Stimulated activated CD8-positive, alpha-beta memory T cell treated with anti-CD3 and anti-CD28 coated beads, Interleukin-15, amount 100 ng/mL, for 4 hours (primary cell): ENCODE measurements at places on chromosomes 3 and 15.

DNA sequence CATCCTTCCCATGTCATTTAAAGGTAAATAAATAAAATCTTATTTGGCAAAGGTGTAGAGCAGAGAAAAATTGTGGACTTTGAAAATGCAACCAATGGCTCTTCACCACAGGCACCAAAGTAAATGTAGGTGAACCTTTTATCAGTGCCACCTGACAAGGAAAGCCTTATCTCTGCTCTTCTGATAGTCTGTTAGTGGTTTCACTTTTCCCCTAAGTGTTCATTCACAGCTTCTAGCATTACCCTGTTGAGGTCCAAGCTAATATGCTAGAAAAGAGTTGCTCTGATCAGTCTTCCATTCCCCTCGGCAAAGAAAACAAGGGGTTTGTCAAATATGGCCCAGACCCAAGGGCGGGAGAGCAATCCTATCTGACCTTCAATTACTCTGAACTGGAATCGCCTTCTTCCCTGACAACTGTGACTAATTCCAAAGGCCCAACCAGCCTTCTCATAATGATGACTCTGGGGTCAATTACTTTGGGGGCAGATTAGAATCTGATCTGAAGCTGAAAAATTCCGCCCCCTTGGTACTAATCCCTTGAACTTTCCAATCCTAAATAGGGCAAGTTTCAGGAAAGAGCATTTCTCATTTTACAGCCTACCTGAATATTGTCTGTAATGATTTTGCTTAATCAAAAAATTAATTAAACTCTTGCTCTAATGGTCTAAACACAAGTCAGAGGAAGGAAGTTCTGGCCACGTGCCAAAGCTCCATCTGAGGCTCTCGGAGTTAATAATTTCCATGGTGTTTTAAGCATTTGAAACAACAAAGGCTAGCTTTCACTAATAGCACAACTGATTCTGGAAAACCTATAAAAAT is 52.4 kb downstream of the SETMAR start:
- DNase-seq = no peak

GRCh38 chr15:95016511-95017229 is 785.3 kb downstream of the MCTP2 start:
- no peak for DNase-seq

DNA sequence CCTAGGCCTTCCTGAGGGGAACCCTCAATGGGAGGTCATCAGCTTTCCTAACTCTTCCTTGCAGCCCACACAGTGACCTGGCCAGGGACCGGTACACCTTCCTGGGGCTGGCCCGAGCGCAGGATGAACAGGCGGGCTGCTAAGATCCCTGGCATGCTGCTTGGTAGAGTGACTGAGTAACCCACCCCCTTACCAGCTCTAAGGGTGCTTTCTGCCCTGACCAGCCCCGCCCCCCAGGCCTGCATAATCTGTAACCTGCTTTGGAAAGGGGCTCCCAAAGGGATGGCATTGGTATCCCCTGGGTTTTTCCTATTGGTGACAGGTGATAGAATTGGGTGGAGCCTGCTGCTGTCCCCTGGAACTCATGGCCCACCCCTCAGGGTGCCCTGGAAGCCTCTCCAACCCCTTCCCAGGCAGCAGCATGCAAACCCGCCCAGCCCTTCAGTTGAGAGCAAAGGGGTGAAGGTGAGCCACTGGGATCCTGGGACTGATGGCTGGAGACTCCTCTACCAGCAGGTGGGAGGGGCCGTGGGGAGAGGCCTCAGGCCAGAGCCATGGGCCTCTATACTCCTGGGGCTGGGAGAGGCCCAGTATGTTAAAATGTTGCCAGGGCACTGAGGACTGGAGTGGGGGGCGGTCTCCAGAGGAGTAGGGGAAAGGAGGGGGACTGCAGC is 11.1 kb upstream of the KIF7 start:
- DNase-seq = no peak

- no peak for DNase-seq
Observed at GRCh38 chr3:22745321-22745720, 457.8 kb upstream of the UBE2E2 start.

- no peak for DNase-seq
Observed at GRCh38 chr3:33173103-33173502, 45.5 kb downstream of the SUSD5 start.

DNA sequence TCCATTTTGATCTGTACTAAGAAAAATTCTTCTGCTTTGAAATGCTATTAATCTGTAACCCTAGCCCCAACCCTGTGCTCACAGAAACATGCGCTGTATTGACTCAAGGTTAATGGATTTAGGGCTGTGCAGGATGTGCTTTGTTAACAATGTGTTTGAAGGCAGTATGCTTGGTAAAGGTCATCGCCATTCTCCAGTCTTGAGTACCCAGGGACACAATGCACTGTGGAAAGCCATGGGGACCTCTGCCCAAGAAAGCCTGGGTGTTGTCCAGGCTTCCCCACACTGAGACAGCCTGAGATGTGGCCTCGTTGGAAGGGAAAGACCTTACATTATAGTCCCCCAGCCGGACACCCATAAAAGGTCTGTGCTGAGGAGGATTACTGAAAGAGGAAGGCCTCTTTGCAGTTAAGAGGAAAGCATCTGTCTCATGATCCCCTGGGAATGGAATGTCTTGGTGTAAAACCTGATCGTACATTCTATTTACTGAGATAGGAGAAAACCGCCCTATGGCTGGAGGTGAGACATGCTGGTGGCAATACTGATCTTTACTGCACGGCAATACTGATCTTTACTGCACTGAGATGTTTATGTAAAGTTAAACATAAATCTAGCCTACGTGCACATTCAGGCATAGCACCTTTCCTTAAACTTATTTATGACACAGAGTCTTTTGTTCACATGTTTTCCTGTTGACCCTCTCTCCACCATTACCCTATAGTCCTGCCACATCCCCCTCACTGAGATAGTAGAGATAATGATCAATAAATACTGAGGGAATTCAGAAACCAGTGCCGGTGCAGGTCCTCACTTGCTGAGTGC is 6.3 kb downstream of the PIGZ start:
- no peak for DNase-seq

DNA sequence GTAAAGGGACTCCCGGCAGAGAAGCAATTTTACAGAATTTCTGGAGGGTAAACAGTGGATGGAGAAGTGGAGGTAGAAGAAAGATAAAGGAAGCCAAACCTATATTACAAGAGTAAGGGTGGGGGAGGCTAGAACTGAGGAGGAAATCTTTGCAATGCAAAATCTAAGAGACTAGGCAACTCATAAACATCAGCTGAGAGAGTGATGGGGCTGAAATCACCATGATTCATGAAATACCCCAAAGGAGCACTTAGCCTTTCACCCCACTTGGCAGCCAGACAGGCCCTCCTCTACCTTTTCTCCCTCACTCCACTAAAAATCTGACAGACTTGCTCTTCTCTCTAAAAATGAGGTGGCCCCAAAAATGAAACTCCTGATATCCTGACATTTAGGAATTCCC is 19.5 kb upstream of the ZBTB38 start:
- no peak for DNase-seq

GRCh38 chr3:69669070-69669469 is 70.2 kb upstream of the MITF start:
- no peak for DNase-seq

GRCh38 chr3:149055575-149055974 is 30.8 kb downstream of the HLTF start:
- no peak for DNase-seq

GRCh38 chr3:58009749-58010535 is 1.7 kb downstream of the FLNB start:
- no peak for DNase-seq

GRCh38 chr3:134754768-134755559 is 40.1 kb upstream of the EPHB1 start:
- DNase-seq = no peak

GRCh38 chr3:37502621-37503020 is 328.2 kb upstream of the LRRFIP2 start:
- no peak for DNase-seq

- no peak for DNase-seq
Observed at GRCh38 chr15:48469681-48470080, 138.5 kb downstream of the DUT start.

- no peak for DNase-seq
Observed at GRCh38 chr3:196631682-196632045, 7.8 kb upstream of the NRROS start.

- no peak for DNase-seq
Observed at GRCh38 chr15:44186705-44187104, 8.4 kb downstream of the FRMD5 start.

DNA sequence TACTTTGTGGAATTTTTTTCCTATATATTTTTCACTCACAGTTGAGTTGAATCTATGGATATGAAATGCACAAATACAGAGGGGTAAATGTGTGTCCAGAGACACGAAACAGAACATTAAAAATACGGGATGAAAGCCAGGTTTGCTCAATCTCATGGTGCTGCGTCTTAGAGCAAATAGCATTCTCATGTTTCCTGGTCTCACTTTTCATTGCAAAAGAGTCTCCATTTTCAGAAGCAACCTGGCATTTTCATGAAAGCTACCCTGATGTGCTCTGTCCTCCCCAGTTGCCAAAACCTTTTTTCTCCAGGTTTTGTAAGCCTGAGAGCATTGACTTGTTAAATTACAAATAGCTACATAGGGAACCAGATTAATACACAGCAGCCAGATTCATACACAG is 49.5 kb upstream of the MBNL1 start:
- DNase-seq = no peak

DNA sequence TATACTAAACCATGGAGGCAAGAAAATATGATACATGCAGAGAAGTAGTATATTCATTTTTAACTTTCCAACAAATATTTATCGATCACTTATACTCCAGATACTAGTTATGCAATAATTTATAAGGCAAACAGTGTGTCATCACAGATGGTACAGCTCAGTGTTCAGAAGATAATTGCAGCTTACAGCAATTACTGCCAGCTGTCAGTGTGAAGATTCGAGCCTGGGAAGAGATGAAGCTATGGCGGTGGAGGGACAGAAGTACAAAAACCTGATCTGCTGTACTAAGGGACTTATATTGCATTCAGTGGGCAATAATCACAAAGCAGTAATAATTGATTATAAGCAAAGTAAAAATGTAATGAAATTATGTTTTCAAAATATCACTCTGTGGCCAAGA is 170.6 kb upstream of the EPHA3 start:
- DNase-seq = no peak

DNA sequence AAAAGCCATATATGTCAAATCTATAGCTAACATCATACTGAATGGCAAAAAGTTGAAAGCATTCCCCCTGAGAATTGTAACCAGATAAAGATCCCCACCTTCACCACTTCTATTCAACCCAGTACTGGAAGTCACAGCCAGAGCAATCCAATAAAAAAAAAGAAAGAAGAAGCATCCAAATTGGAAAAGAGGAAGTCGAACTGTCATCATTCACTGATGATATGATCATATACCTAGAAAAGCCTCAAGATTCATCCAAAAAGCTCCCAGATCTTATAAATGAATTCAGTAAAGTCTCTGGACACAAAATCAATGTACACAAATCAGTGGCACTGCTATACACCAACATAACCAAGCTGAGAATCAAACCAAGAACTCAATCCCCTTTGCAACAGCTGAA is 97.4 kb downstream of the CBLB start:
- no peak for DNase-seq

GRCh38 chr15:101126618-101127505 is 125.0 kb downstream of the CHSY1 start:
- DNase-seq = no peak

GRCh38 chr15:101167753-101168462 is 83.9 kb downstream of the CHSY1 start:
- DNase-seq = peak; percentile 67

GRCh38 chr3:128881576-128881975 is 2.2 kb downstream of the ACAD9 start:
- DNase-seq = no peak

DNA sequence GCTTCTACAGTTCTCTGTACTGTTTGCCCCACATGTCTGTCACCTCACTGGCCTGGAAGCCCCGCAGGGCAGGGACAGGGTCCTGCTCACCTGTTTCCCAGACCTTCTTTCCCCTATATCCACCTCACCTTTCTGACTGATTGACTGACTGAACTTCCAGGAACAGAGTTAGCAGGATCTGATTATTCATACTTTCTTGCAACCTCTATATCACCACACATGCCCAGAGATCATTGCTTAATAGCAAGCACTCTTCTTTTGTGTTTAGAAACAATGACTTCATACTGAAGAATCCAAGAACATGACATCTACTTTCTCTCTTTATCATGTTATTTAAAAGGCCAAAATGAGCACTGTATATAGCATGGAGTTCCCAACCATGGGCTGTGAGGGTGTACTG is 18.0 kb upstream of the CLEC3B start:
- DNase-seq = no peak
